ENCODE measurements at places on chromosomes 12 and 14. TPM values are rescaled to one million over a fixed set of nuclear protein-coding genes. Genes with fewer than 3 reads are reported as not detected.

SIX6 gene
- not detected for total RNA-seq

FAM181A gene
- not detected for total RNA-seq

CCDC198 gene
- total RNA-seq = not detected

TOMM20L gene
- not detected for total RNA-seq

- DNase-seq = no peak
- H3K27me3 ChIP-seq = no peaks in the 10 kb centered on the region
- H3K4me1 ChIP-seq = peaks cover 30% of the 10 kb centered on the region
- H3K4me3 ChIP-seq = no peak overlapping the region
Observed at GRCh38 chr14:92644171-92644969, 104.1 kb downstream of the LGMN start.

GALNT8 gene
- total RNA-seq = 1.2 TPM

GRCh38 chr12:126704609-126705008 lies 1562.4 kb upstream of the TMEM132C start:
- H3K4me3 ChIP-seq = no peak overlapping the region
- no peaks in the 10 kb centered on the region for H3K27me3 ChIP-seq
- no peaks in the 10 kb centered on the region for H3K36me3 ChIP-seq

DNA sequence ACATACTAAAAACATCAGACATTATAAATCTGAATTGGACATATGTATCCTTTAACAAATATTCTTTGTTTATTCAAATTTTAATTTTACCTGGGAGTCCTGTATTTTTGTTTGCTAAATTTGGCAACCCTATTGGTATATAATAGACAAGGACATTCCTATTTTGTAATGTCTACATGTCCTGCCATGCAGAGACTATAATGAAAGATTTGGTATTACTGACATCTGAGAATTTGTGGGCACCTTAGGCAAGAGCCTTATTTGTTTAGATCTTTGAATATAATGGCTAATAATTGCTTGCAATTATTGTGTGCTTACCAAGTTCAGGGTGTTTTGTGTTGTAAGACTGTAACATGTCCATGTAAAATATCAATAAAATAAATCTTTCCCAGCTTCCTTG lies 334.4 kb downstream of the KCNH5 start:
- no peak overlapping the region for H3K4me3 ChIP-seq
- DNase-seq = no peak
- H3K36me3 ChIP-seq = no peaks in the 10 kb centered on the region
- no peak overlapping the region for H3K27ac ChIP-seq
- H3K27me3 ChIP-seq = no peaks in the 10 kb centered on the region
- H3K4me1 ChIP-seq = no peaks in the 10 kb centered on the region

Measured in activated T-helper 2 cell treated with anti-CD3 and anti-CD28 coated beads, Interferon-gamma antibody, Interleukin-2, Interleukin-4, amounts not matched to agents 10 μg/mL and 5 μg/mL and 100 μg/mL, durations not matched to agents 14 hours and 24 hours and 36 hours (primary cell).